ENCODE measurements at places on chromosomes 11 and 22.

- no peak for DNase-seq
Measured at GRCh38 chr11:3134218-3134621, 30.9 kb downstream of the OSBPL5 start.

DNA sequence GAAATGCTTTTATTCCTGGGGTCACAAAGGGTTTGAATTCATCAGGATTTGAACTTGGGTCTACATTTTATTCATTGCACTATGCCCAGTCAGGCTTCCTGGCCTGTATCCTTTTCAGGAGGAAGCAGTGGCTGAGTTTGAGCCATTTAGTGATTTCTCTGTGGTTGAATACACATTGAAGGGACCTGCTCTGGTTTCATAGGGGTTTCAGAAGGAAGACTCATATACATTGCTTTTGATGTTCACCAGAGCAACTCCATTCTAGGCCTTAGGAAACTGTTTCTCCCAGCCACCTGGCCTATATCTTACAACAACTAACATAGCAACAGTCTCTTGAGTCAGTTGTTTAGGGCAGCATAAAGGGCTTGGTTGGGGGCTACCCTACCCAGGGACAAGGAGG is 165.7 kb downstream of the INSC start:
- no peak for DNase-seq

GRCh38 chr11:35933320-35933871 is 10.5 kb upstream of the LDLRAD3 start:
- no peak for DNase-seq

- DNase-seq: no peak
Measured at GRCh38 chr22:17375914-17376614, 6.8 kb downstream of the CECR2 start.

- no peak for DNase-seq
Measured at GRCh38 chr11:113467545-113467944, 7.7 kb downstream of the DRD2 start.

DNA sequence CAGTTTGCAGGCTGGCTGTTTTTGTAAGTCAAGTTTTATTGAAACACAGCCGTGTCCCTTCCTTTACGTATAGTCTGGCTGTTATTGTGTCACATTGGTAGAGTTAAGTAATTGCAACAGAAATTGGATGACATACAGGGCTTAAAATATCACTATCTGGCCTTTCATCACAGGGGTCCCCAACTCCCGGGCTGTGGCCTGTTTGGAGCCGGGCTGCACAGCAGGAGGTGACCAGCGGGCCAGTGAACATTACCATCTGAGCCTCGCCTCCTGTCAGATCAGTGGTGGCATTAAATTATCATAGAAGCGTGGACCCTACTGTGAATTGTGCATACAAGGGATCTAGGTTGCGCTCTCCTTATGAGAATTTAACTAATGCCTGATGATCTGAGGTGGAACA is 31.7 kb downstream of the EXT2 start:
- DNase-seq: no peak

DNA sequence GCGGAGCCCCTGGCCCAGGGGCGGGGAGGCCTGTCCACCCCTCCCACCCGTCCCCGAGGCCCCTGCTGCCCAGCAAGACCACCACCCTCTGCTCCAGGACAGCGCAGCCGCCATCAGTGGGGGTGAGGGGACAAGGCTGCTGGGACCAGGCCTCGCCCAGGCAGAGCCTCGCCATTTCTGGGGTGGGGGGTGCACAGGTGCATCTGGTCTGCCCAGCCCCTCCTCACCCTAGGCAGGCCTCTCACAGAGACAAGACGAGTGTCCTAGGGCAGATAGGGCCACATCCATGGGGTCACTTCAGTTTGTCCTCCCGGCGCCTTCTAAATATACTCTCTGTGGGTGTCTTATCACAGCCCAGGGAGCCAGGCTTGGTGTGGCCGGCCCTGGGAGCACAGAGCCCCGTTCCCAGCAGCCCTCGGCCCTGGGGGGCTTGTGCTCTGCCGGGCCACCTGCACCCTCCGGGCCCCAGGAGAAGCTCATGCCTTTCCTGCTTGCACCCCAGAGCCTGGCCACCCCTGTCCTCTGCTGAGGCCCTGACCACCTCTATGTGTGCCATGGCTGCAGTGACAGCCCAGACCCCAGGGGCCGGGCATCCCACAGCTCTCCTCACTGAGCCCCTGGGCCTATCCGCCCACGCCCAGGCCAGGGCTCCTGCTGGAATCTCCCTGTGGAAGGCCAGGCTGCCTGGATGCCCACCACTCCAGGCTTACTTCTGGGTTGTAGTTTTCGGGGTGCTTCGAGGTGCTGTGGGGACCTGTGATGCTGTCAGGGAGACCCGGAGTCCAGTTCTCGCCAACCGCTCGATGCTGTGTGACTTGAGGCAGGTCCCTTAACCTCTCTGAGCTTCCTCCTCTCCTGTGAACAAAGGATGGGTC is 70.8 kb downstream of the KCNQ1 start:
- DNase-seq: no peak

All from activated CD8-positive, alpha-beta memory T cell treated with anti-CD3 and anti-CD28 coated beads for 1 hour (primary cell).